ENCODE measurements at places on chromosomes 13 and 19.

GRCh38 chr13:20102525-20103180 is 58.2 kb downstream of the GJA3 start:
- no peak for DNase-seq

GRCh38 chr19:584240-585001 is 5.3 kb upstream of the HCN2 start:
- peak; percentile 81 for DNase-seq

DNA sequence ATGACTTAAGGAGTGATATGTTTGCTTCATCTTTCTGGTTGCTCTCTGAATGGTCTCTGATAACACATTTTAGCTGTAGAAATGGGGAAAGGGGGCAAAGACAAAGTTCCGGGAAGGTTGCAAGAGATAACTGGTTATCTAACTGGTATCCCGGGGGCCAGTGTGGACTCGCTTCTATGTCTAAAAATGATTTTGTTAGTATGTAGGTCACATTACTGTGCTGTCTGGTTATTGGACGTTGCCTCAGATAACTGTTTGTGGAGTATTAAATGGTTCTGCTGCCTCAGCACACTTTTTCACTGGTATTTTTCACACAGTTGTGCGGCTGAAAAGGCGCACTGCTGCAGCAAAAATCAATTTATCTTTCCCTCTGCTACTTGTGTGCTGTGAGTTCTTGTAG is 63.0 kb upstream of the ZNF536 start:
- DNase-seq: no peak

DNA sequence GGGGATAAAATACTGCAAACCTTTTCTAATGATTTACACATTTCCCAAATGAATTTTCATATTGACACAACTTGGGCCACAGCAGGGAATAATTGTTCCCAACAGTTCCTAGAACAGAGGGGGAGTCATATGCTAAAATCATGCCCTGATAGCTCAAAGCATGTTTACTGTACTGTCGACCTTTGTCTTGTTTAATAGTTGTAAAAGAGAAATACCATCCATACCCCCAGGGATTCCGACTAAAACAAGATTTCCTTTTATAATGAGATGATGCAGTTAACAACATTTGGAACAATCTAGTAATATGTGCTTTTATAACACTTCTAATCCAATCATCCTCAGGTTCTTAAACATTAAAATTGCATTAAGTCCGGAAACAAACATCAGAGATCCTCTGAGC is 759.7 kb downstream of the OLFM4 start:
- DNase-seq: no peak

DNA sequence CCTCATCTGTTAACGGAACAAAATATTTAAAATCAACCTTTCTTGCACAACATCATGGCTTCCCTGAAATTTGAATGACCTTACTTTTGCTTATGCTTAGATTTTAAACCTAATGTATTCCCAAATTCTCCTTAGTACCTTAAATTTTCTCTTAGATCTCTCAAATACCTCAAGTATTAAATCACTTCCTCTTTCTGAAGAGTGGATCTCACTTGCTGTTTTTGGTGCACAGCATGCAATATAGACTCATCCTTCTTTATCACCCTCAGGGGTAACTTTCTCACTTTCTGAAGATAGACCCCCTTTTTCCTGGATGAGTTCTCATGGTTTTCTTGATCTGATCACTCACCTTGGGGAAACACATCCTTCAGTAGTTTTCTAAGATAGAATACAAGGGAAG is 871.7 kb downstream of the DACH1 start:
- no peak for DNase-seq

All from activated T-cell treated with anti-CD3 and anti-CD28 coated beads, Interleukin-2, amount 50 U/mL, for 24 hours (primary cell).